Type B pancreatic cell (in vitro differentiated cells): ENCODE measurements at places on chromosomes 7 and 10. TPM values are rescaled to one million over a fixed set of nuclear protein-coding genes. Genes with fewer than 3 reads are reported as not detected.

- H3K27ac ChIP-seq: no peak overlapping the region
- H3K27me3 ChIP-seq: peaks cover 4% of the 10 kb centered on the region
Measured at GRCh38 chr10:48245977-48246376, 28.5 kb downstream of the FRMPD2 start.

DNA sequence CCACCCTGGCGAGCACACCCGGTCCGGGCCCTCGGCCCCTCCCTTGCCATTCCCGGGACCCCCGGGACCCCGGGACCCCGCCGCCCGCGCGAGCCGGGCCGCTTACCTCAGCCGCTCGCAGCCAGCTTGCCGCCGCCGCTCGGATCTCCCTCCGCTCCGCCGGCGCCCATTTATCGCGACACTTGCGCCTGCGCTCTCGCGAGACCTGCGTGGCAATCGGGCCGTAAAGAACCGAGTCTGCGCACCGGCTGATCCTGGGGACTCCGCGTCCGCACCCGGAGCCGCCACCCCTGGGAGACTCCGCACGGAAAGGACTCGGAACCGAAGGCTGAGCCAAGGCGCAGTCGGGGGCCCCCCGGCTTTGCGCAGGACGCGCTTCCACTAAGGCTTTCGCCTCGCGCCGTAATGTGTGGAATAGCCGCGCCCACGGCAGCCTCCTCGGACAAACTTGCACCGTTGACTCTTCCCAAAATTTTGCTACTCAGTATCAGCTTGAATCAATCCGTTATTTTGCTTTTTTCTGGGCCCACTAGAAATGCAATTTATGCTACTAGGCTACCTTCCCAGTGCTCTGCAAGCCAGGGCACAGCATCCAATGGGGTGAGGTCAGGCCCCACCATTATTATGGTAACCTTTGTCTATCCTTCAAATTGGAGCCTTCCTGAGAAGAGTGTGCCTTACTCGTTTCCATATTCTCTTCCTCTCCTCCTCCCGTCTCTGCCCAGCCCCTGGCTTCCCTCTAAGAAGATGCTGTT is at the start of gene MAD1L1:
Gene MAD1L1, minus strand, starts transcription at position 180 of the 755 bp plus-strand sequence. CDS start 2,812 bp downstream, outside the sequence.
- peaks cover 10% of the 10 kb centered on the region for H3K4me1 ChIP-seq
- peak within 1 kb of the TSS; percentile 92 for H3K4me3 ChIP-seq
- peak within 1 kb of the TSS; percentile 83 for H3K27ac ChIP-seq
- no peaks in the 10 kb centered on the region for H3K27me3 ChIP-seq

Gene CUBN
- total RNA-seq: 1.0 and 2.2 TPM in 2 replicates

GRCh38 chr7:132066761-132067171 is 509.5 kb downstream of the PLXNA4 start:
- no peaks in the 10 kb centered on the region for H3K36me3 ChIP-seq
- no peak for DNase-seq
- H3K4me3 ChIP-seq: no peak overlapping the region
- H3K27ac ChIP-seq: no peak overlapping the region
- peaks cover 29% of the 10 kb centered on the region for H3K27me3 ChIP-seq
- H3K4me1 ChIP-seq: peaks cover 20% of the 10 kb centered on the region

DNA sequence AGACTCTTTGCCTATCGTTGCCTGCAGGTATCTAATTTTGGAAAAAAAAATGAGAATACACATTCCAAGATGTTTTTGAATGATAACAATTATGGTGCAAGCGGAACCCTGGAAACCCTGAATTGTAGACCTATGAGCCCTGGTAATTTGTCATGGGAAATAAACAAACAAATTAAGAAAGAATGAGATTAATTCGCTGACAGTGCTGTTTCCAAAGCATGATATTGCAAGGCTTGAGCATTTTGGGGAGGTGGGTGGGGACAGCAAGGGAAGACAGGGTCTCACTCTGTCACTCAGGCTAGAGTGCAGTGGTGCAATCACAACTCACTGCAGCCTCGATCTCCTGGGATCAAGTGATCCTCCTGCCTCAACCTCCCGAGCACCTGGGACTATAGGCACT is 900.3 kb downstream of the IPMK start:
- H3K36me3 ChIP-seq: no peaks in the 10 kb centered on the region
- H3K27me3 ChIP-seq: no peaks in the 10 kb centered on the region
- no peaks in the 10 kb centered on the region for H3K4me1 ChIP-seq
- no peak for DNase-seq

GRCh38 chr7:210401-210925 is 18.1 kb downstream of the FAM20C start:
- H3K4me3 ChIP-seq: no peak overlapping the region
- no peaks in the 10 kb centered on the region for H3K36me3 ChIP-seq
- H3K27me3 ChIP-seq: no peaks in the 10 kb centered on the region
- DNase-seq: no peak

- peaks cover 21% of the 10 kb centered on the region for H3K4me1 ChIP-seq
- no peaks in the 10 kb centered on the region for H3K27me3 ChIP-seq
- H3K4me3 ChIP-seq: no peak overlapping the region
- no peak overlapping the region for H3K27ac ChIP-seq
- DNase-seq: no peak
Measured at GRCh38 chr7:881441-882234, 5.3 kb downstream of the GET4 start.

Gene SLC29A4
- 76.1 and 79.6 TPM in 2 replicates for total RNA-seq

GRCh38 chr7:39958038-39958437 is 8.0 kb downstream of the CDK13 start:
- no peak overlapping the region for H3K27ac ChIP-seq
- H3K27me3 ChIP-seq: no peaks in the 10 kb centered on the region
- H3K4me1 ChIP-seq: peaks cover 23% of the 10 kb centered on the region
- DNase-seq: no peak
- no peak overlapping the region for H3K4me3 ChIP-seq
- H3K36me3 ChIP-seq: peaks cover 21% of the 10 kb centered on the region

- H3K36me3 ChIP-seq: no peaks in the 10 kb centered on the region
- H3K27me3 ChIP-seq: peaks cover 68% of the 10 kb centered on the region
- H3K4me1 ChIP-seq: peaks cover 32% of the 10 kb centered on the region
- no peak overlapping the region for H3K27ac ChIP-seq
- DNase-seq: no peak
Measured at GRCh38 chr7:25805027-25805687, 346.8 kb upstream of the NFE2L3 start.

DNA sequence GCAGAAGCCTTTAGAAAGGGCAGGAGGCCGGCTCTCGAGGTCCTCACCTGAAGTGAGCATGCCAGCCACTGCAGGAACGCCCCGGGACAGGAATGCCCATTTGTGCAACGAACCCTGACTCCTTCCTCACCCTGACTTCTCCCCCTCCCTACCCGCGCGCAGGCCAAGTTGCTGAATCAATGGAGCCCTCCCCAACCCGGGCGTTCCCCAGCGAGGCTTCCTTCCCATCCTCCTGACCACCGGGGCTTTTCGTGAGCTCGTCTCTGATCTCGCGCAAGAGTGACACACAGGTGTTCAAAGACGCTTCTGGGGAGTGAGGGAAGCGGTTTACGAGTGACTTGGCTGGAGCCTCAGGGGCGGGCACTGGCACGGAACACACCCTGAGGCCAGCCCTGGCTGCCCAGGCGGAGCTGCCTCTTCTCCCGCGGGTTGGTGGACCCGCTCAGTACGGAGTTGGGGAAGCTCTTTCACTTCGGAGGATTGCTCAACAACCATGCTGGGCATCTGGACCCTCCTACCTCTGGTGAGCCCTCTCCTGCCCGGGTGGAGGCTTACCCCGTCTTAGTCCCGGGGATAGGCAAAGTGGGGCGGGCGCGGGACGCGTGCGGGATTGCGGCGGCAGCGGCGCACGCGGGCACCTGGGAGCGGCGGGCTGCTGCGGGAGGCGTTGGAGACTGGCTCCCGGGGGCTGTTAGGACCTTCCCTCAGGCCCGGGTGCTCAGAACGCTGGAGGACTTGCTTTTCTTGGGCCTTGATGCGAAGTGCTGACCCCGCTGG is at the start of gene FAS:
Gene FAS, plus strand, starts transcription at position 415 of the 777 bp plus-strand sequence. Its CDS starts 79 bp downstream, at position 494.
- peak within 1 kb of the TSS; percentile 90 for H3K27ac ChIP-seq
- peaks cover 17% of the 10 kb centered on the region for H3K27me3 ChIP-seq
- peak; percentile 70 for DNase-seq
- H3K4me1 ChIP-seq: peaks cover 26% of the 10 kb centered on the region
- no peaks in the 10 kb centered on the region for H3K36me3 ChIP-seq

DNA sequence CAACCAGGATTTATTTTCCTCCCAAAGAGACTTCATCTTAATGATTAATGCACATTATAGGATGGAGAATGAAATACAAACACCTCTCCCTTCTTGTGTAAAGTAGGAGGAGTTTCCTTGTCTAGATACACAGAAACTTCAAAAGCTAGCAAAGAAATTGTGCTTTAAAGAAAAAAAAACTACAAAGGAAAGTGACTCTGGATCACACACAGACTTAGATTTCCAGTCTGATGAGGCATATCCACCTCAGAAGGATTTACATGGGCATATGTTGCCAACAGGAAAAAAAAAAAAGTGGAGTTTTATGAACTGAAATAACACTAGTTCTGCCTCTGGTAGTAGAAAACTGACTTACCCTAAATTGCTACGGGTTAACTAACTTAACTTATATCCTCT is 449.6 kb downstream of the KCNMA1 start:
- H3K27ac ChIP-seq: peak overlapping the region; percentile 10
- peaks cover 25% of the 10 kb centered on the region for H3K4me1 ChIP-seq
- peaks cover 4% of the 10 kb centered on the region for H3K27me3 ChIP-seq
- no peaks in the 10 kb centered on the region for H3K36me3 ChIP-seq
- no peak for DNase-seq

Gene TAC1
- 12.8 and 18.9 TPM in 2 replicates for total RNA-seq

GRCh38 chr7:127158659-127159058 is 94.1 kb downstream of the GRM8 start:
- no peaks in the 10 kb centered on the region for H3K4me1 ChIP-seq
- no peak overlapping the region for H3K4me3 ChIP-seq
- H3K36me3 ChIP-seq: no peaks in the 10 kb centered on the region

DNA sequence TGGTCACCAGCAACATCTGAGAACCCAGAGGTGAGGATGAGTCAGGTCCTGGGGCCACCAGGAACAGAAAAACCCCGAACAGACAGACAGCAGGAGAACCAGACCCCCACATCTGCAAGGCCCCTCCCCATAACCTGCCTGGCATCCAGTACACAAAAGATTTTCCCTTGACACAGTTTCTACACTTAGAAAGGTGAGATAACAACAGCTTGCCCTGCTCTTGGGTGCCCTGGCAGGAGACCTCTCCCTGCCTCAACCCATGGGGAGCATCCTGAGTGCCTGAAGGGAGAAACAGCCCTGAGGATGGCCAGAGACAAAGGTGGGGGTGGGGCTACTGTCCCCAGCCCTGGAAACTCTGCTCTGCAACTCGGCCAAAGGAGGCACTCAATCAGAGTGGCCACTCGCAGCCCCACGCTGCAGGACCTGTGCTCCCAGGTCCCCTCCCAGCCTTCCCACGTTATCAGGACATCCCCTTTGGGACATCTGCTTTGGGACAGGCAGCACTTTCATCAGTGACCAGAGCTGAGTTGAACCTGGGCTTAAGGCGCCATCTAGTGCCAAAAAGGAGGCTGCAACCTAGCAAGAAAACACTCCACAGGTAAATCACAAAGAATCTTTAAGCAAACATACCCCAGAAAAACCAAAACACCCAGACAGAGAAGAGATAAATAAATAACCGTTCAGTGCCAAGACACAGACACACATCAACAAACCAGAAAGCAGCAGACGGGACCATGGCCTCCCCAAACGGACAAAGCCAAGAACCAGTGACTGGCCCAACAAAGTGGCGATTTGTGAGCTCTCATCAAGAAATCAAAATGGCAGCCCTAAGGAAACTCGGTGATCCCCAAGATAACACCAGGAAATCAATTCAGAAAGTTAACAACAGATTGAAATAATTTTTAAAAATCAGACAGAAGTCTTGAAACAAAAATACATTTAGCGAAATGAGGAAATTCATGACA is 233.7 kb downstream of the PTPRN2 start:
- no peaks in the 10 kb centered on the region for H3K36me3 ChIP-seq
- DNase-seq: peak; percentile 62
- no peak overlapping the region for H3K4me3 ChIP-seq

Gene ITIH2
- total RNA-seq: 3.4 and 3.7 TPM in 2 replicates

DNA sequence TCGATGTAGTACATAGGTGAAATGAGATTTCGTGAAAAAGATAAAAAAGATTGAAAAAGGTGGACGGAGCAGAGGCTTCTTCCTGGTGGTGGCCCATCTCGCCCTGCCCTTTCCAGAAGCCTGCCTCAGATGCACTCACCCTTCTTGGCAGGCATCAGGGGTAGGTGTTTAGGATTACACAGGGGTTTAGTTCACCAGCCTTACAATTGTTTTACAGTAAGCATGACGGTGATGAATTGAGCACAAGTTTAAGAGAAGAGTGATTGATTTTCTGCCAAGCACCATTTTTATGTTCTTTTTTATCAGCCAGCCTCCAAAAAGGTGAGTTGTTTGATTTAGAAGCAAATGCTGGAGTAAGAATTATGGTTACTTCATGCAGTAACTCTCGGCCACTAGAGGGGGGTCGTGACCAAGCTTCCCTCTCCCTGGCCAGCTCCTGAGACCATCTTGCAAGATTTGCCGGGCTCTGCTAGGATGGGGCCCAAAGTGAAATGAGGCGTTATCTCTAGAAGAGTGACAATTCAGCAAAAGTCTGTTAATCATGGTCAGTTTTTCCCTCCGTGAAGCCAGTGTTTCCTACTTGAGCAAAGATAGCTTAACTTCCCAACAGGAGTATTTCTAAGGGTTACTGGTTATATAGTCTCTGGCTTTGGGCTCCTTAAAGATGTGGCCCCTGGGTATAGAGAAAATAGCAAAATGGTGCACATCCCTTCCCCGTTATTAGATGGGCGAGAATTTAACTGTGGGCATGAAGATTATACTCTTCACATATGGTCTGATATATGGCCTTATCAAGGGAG is 228.8 kb downstream of the BMPER start:
- H3K4me1 ChIP-seq: peaks cover 11% of the 10 kb centered on the region
- no peak overlapping the region for H3K4me3 ChIP-seq
- no peak for DNase-seq
- H3K27me3 ChIP-seq: peaks cover 5% of the 10 kb centered on the region

Gene PRRT4
- total RNA-seq: 7.0 and 7.7 TPM in 2 replicates

DNA sequence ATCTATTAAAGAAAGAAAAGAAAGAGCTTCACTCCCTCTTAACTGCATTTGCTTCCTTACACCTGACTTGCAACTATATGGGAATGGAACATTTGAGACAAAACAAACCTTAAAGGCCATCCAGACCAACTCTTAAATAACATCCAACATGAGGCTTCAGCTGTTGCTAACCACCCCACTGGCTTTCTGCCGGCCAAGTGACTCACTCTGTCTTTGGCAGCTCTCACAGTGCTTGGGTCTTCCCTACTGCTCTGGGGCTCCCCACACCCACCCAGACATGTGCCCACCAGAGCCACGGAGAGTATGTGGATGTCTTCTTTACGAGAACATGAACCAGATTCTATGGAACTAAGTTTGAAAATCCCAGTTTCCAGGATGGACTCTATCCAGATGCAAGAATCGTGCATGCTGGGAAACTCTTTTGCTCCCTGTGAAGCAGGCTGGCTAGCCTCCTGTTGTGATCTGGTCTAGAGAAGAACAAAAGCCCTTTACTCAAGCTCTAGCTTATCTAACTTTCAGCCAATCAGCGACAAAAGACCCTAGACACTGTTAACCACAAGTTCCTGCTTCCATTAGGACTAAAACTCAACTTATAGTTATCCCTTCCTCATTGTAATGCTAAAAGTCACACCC is 245.7 kb downstream of the TCERG1L start:
- DNase-seq: no peak
- no peaks in the 10 kb centered on the region for H3K36me3 ChIP-seq
- no peak overlapping the region for H3K27ac ChIP-seq
- no peak overlapping the region for H3K4me3 ChIP-seq

Gene PDZD8
- 31.7 and 32.1 TPM in 2 replicates for total RNA-seq

- no peak overlapping the region for H3K27ac ChIP-seq
- H3K4me3 ChIP-seq: no peak overlapping the region
- peaks cover 2% of the 10 kb centered on the region for H3K36me3 ChIP-seq
- no peak for DNase-seq
- peaks cover 5% of the 10 kb centered on the region for H3K4me1 ChIP-seq
Measured at GRCh38 chr10:60513281-60513680, 123.6 kb upstream of the ANK3 start.

- peaks cover 20% of the 10 kb centered on the region for H3K4me1 ChIP-seq
- no peak for DNase-seq
- H3K4me3 ChIP-seq: no peak overlapping the region
- no peak overlapping the region for H3K27ac ChIP-seq
Measured at GRCh38 chr7:70779321-70779720, 352.6 kb upstream of the GALNT17 start.

Gene NEUROG3
- 0.51 and 0.93 TPM in 2 replicates for total RNA-seq
